SW 1271 (cell line): ENCODE measurements at places on chromosomes 12 and 14.

GRCh38 chr12:42980441-42980840 is 390.9 kb upstream of the PRICKLE1 start:
- DNase-seq, result no peak

GRCh38 chr12:6135071-6135470 is 10.6 kb upstream of the VWF start:
- no peak for DNase-seq

DNA sequence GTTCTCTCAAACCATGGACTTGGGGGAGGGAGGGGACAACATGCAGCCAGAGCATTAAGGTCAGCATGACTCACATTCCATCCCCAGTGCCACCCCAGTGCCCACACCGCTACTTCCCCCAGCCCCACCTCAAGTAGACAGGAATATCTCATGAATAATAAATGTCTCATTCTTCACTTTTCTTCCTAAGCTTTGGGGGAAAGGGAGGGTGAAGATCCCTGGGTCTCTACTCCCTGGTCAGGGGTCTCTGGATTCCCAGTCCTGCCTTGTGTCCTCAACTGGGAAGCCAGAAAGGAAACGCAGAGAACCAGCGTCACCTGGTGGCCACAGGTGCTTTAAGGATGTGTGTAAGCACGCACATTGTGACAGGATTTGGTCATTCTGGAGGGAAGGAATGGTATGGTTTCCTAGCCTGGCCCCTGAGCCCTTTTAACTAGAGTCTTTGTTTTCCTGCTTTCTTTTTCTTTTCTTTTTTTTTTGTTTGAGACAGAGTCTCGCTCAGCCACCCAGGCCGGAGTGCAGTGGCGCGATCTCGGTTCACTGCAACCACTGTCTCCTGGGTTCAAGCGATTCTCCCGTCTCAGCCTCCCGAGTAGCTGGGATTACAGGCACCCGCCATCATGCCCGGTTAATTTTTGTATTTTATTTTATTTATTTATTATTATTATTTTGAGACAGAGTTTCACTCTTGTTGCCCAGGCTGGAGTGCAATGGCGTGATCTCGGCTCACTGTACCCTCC is 3.4 kb downstream of the GPR84 start:
- DNase-seq, result peak; percentile 31

- DNase-seq, result no peak
Observed at GRCh38 chr12:38823738-38824137, 81.7 kb downstream of the CPNE8 start.

DNA sequence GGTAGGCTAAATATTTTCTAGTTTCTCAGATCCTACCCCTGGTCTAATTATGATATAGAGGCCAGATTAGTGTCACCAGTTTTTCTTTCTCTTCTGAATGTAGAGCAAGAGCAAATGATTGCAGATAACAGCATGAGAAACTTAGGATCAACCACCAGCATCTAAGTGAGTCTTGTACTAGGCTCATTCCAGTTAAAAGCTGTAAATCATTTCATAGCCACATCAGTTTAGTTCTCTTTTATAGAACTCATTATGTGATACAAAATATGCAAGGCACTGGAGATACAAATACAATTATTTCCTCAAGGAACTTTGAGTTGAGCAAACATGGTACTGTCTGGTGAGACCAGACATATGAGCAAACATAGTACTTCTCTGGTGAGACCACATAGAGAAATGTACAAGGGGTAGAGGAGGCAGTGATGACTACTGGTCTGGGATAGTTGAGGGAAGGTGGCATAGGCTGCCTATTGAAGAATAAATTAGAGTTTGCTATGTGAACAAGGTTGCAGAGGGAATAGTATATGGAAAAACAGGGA is 59.5 kb downstream of the CRADD start:
- no peak for DNase-seq

DNA sequence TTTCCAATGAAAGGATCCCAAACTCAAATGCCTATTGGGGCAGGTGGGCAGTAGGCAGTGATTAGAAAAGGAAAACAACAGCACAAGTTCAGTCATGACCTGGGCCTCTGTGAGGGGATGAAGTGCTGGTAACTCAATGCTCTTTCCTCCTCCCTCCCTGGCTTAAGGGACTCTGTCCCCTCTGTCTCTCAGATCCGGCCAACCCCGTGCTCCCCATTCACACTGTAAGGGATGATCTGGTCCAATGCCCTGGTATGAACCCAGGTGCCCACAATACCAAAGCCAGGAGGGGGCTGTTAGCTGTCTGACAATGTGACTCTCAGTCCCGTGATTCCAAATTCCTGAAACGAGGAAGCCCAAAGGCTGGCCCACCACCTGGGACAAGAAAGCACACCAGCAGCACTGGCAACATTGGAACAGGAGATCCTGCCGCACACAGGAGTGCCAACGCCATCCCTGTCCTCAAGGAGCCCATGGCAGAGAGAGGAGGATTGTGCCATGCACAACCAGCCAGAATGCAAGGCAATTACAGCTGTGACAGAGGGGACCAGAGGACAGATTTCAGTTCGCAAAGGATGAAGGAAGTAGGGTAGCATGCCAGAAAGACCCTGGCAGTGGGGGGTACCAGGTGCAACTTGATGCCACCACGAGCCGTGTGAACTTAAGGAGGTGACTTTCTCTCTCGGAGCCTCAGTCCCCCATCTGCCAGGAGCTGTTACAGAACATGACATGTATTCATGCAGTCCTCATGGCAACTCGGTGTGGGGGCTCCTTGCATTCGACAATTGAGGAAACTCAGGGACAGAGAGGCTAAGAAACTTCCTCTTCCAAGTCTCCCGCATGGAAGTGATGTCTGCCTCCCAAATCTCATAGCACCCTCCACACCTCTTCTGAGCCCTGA is 37.6 kb downstream of the SERPINA3 start:
- DNase-seq, result no peak

GRCh38 chr14:73460691-73461127 is 2.4 kb upstream of the NUMB start:
- DNase-seq, result no peak

GRCh38 chr12:59087077-59087673 is 166.9 kb upstream of the LRIG3 start:
- no peak for DNase-seq

DNA sequence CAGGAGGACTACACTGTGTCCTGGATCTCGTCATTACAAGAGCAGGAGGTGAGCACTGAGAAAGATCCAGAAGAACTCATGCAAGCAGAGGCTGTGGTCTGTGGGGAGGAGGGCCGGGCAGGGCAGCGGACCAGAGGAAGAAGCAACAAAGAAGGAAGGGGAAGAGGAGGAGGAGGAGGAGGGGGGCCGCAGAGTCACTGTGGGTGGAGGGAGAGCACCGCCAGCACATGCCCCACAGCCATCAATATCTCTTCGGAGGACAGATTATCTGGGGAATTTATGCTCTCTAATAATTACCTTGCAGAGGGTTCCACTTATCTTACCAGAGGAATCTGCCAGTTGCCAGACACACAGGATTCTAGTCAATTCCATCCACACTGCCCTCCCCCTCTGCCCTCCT is 105.6 kb downstream of the DPF3 start:
- DNase-seq, result no peak

GRCh38 chr12:100265732-100266584 is 921 bp downstream of the DEPDC4 start:
- DNase-seq, result no peak
